ENCODE measurements at places on chromosomes 3 and 15.

GRCh38 chr3:126261037-126261436 is 80.7 kb upstream of the ALDH1L1 start:
- peak; percentile 72 for DNase-seq

DNA sequence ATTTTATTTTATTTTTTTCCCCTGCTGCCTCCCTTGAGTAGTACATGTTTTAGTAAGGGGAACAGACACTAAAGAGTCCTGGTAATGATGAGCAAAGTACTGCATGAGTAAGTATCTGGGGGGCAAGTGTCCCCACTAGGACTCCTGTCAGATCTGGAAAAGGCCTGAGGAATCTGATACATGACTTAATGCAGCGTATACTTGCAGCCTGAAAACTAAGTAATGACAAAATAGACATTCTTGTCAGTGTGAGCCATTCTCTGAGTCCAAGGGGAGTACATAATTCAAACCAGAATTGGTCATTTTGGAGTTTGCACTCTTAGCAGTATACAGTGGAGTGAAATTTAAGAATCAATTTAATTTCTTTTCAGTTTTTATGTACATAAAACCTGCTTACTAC is 27.5 kb downstream of the NXPE3 start:
- DNase-seq = no peak

DNA sequence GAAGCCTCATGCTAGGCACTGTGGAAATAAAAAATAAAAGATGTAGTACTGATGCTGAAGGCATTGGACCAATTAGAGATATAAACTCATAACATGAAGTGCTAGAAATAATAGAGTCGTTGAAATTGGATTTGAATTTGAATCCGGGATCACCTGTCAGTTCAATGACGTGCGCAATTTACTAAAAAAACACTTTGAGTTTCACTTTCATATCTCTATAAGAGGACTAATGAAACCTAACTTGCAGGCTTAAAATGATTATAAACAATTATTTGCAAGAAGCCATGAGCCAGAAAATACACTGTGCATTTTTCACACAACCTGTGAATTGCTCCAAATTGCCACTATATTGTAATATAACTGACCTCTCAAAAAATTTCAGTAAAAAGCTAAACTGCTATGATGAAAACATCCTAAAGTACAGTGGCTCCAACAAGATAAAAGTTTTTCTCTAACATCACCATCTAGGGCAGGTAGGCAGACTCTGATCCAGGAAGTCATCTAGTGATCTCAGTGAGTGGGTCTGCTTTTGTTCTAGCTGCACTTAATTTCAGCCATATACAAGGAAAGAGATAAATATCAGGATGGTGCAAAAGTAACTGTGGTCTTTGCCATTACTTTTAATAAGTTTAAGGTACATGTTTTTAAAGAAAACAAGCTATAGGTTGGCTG is 440.2 kb downstream of the CNTN6 start:
- no peak for DNase-seq

DNA sequence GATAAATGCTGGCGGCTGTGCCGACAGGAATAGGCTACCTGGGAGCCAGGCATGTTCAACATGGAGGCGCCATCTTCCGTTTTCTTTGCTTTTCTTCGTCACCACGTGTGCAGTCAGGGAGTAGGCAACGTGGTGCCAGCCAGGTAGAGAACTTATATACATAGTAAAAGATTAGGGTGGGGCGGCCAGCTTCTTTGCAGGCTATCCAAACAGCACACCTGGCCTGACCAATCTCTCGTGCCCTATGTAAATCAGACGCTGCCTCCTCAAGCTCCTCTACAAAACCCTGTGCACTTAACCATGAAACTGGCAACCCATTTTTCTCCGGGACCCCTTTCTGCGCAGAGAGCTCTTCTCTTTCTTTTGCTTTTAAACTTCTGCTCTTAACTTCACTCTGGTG is 28.6 kb upstream of the OR5K4 start:
- no peak for DNase-seq

DNA sequence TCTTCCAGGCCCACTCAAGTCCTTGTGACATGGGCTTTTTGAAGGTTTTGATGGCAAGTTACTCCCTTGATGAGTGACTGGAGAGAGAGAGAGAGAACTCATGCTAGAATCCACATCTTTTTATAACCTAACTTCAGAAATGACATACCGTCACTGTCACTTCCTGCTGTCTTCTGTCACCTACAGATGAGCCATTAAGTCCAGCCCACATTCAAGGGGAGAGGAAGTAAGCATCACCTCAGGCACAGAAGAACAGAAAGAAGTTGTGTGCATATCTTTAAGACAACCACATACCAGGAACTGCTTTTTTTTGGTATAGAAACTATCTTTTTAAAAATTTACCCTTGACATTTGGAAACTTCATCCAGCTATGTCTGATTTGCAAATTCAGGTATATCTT is 16.6 kb upstream of the TXNRD3 start:
- DNase-seq = no peak

DNA sequence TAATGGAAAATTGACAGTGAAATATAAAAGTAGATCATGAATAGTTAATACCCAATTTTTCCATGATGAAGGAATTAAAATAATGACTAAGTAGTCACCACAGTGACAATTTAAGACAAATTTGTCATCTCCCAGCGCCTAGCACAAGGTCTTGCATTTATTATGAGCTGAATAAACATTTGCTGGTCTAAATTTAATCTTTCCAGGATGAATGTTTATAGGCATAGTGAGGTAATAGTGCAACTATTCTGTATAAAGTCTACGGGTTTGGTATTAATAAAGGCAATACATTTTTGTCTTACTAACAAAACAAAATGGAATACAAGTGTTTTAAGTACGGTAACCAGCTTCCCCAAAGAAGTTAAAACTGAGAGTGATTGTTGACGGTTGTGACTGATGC is 209.3 kb downstream of the CD47 start:
- no peak for DNase-seq

DNA sequence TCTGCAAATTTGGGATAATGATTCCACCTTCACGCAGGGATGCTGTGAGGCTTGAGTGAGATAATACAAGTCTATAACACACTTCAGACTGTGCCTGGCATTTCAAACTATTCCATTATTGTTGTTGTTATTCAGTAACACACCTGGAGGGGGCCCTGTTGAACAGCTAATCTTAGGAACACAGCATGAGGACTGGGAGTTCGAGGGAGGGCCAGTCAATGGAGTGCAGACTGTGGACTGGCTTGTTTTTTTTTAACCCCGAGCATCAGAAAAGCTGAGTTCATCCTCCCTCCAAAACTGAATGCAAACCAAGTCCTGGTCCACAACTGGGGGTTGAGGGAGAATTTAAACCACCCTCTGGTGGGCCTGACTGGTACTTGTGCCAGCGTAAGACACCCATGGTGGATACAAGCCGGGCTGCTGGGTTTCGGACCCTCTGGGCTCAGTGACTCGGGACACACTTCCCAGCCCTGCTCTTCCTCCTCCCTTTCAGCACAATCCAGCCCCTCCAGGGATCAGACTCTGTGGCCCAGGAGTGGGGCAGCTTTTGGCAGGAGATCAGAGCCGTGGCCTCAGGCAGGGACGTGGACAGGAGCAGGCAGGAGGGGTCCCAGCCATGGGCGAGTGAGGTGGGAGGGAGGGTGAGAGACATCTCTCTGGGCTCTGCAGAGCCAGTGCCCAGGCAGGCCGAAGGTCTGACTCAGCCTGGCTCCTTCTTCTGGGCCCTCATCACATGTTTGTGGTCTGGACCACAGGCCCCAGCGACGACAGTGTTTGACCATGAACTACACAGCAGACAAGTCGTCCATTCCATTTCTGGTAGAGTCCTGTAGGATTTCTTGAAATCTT is 36.3 kb upstream of the MEX3B start:
- peak; percentile 41 for DNase-seq

DNA sequence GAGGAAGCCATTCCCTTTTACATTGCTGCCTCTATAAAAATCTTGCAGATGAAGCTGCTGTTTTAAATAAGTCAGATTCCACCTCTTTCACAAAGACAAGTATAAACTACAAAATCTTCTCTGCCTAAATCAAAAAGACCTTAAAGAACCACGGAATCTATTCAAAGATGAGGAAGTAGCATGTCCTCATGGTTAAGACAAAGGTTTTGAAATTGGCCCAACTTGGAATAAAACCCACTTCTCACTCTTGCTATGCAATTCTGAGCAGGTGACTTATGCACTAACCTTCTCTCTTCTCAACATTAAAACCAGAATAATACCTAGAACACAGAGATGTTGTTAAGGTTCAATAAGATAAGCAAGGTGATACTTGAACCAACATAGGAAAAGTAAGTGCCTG is 97.6 kb downstream of the FOXP1 start:
- DNase-seq = no peak

- no peak for DNase-seq
Observed at GRCh38 chr3:24503616-24504113, 9.0 kb upstream of the THRB start.

DNA sequence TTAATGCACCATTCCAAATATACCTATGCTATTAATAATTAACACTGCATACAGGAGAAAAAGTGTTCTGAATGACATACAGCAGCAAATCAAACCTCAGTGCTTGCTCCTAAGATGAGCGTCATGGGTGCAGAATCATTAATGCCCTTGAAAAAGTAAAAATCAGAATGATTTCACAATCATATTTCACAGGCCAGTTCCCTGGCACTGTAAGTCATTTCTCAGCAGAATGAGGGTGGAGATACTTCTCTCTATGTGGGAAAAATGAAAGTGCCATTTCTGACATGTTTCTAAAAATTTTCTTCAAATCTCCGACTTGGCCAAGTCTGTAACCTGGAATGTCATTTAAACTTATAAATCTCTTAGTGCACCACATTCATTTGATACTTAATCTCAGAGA is 549.8 kb upstream of the AGTR1 start:
- DNase-seq = no peak

DNA sequence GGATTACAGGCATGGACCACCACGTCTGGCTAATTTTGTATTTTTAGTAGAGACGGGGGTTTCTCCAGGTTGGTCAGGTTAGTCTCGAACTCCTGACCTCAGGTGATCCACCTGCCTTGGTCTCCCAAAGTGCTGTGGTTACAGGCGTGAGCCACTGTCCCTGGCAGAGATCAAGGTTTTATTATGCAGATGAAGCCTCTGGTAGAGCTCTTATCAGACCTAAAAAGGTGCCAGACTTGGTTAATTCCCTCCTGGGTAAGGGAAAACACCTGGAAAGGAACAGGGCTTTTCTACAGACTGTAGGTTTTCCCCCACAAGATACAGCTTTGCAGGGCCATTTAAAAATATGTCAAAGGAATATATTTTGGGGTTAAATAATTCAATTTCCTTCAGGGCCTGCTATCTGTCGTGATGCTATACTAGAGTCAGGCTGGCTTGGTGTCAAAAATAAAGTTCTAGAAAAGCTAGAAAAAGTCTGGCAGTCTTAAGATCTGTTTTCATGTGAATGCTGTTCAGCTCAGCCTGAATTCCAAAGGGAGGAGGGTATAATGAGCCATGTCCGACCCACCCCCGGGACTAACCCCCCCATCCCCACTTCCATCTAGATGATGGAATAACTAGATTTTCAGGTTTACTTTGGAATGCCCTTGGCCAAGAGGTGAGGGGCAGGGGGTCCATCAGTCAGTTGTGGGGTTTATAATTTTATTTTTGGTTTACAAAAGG is 1.9 kb upstream of the BLOC1S6 start:
- DNase-seq = no peak

DNA sequence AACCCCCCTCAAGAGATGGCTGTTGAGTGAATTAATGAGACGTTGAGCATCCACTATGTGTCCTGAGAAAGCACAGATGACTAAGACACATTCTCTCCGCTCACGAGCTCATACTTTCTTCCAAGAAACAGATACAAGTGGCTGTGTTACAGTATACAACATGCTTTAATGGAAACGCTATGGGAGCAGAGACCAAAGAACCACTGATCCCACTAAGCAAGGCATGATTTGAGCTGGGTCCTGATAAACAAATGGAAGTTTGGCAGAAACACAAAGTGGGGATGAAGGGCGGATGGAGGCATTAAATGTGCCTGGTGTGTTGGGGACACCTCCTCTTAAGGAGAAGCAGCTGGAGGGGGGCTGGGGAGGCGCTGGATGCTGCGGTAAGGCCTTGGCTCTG is 129.4 kb downstream of the UACA start:
- DNase-seq = no peak

DNA sequence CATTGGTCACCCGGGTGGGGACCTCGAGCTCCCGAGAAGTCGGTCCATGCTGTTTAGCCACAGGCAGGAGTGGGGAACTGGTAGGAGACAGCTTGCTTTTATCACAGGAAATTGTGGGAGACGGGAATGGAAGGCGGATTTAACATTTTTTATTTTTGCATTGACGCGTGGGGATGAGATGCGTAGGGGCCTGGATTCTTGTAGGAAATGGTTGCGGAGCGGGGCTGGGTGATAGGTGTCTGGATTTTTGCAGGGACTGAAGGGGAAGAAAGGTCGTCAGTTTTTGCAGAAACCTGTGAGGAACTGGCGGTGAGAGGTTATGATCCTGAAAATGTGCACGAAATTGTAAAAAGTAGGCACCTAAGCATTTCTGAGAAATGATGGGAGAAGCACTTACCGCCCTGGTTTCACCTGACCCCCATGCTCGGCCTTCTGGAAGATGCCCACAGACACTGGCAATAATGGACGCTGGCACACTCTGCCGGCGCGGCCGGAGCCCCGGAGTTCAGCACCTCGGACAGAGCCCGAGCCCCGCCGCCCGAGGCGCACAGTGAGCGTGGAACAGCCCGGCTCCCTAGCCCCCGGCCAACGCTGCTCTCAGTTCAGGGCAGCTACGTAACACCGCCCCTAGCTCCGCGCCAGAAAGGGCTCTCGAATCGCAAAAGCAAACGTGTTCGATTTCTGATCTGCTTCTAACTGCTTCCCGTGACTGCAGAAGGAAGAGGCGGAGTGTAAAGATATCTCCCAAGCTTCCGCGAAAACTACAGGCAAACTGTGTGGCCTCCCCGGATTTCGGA is 928 bp downstream of the ANKRD34C start:
- no peak for DNase-seq

DNA sequence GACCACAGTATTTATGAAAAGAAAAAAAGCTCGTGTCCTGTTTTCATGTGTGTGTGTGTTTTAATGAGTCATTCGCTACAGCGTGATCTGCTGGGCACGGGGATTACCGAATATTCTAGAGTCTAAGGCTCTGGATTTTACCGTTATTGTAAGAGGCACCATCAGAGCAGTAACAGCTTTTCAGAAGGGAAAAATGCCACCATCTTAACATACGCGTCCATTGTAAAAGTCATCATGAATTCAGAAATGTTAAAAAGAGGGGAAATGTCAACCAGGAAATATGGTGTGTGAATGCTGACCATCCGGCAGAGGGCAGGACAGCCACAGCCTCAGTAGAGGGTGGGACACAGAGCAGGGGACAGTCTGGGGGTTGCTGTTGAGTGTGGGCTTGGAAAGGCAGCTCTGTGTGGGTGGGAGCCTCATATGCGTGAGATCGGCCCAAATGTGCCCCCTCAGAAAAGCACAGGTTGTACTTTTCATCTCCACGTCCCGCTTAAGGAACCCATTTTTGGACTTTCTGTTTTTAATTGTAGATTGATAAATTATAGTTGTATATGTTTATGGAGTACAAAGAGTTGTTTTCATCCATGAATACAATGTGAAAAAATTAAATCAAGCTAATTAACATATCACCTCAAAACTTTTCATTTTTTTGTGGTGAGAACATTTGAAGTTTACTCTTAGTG is 69.6 kb downstream of the ASB7 start:
- DNase-seq = no peak
